Uterine smooth muscle cell (primary cell): ENCODE measurements at places on chromosomes 7 and 10. TPM values are rescaled to one million over a fixed set of nuclear protein-coding genes. Genes with fewer than 3 reads are reported as not detected.

CLCN1 gene
- not detected in 2 replicates for total RNA-seq

SSC4D gene
- 0.55 and 0.75 TPM in 2 replicates for total RNA-seq

ITGA8 gene
- 1.1 and 4.5 TPM in 2 replicates for total RNA-seq

SKAP2 gene
- 5.9 and 6.0 TPM in 2 replicates for total RNA-seq

GFRA1 gene
- 0.12 TPM in 1 of 2 replicates, not detected in the other for total RNA-seq

PAX2 gene
- total RNA-seq, result under 0.01 TPM in 1 of 2 replicates, not detected in the other

POLR1F gene
- 18.5 and 28.9 TPM in 2 replicates for total RNA-seq
